ENCODE measurements at places on chromosomes 2 and 18. TPM values are rescaled to one million over a fixed set of nuclear protein-coding genes. Genes with fewer than 3 reads are reported as not detected.

DNA sequence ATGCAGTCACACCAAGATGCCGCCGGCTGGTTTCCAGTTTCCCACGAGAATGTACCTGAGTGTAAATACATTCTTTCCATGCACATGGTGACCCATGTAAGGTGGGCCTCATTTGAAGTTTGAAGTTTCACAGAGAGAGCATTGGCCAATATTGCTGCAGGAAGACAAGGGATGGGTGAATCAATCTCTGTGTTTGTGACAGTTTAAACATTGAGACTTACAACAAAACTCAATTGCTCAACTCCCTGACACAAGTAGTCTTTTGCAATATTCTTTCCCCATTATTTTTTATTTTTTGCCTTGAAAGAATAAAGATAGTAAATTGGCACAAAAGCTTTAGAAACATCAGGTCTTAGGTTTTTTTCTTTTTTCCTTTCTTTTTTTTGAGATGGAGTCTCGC, 5.1 kb downstream of the SERPINB2 start:
- no peak for ATAC-seq

CHST9 gene
- total RNA-seq: 7.2 TPM

GRCh38 chr2:96685577-96686459, 43.3 kb downstream of the FER1L5 start:
- ATAC-seq: peak; percentile 11

- ATAC-seq: no peak
These were observed 41.7 kb upstream of the RND3 start for GRCh38 chr2:150528861-150529801.

DNA sequence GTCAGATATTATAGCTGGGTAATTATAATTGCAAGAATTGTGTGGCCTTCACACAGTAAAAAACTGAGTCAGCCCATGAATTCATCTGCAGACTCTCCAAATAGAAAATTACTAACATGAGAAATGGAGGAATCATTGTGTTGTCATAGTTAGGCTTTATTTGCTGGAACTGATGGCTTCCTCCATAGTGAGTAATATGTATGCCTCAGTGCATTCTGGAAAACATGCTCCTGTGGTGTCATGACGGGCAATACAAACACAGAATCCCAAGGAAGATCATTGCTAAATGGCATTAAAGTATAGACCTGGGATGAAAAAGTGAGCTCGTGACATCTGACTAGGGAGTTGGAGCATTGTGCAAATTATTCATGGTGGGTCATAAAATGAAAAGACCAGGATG, 23.6 kb upstream of the NMS start:
- no peak for ATAC-seq

- no peak for ATAC-seq
These were observed 4.6 kb downstream of the MLPH start for GRCh38 chr2:237491515-237492118.

HOXD10 gene
- 0.67 TPM for total RNA-seq

GRCh38 chr2:113173542-113174375, at the start of gene PSD4:
Gene PSD4, plus strand, starts transcription at chr2:113173971. Its CDS starts 8,486 bp downstream, at chr2:113182457.
- peak; percentile 56 for ATAC-seq

DNA sequence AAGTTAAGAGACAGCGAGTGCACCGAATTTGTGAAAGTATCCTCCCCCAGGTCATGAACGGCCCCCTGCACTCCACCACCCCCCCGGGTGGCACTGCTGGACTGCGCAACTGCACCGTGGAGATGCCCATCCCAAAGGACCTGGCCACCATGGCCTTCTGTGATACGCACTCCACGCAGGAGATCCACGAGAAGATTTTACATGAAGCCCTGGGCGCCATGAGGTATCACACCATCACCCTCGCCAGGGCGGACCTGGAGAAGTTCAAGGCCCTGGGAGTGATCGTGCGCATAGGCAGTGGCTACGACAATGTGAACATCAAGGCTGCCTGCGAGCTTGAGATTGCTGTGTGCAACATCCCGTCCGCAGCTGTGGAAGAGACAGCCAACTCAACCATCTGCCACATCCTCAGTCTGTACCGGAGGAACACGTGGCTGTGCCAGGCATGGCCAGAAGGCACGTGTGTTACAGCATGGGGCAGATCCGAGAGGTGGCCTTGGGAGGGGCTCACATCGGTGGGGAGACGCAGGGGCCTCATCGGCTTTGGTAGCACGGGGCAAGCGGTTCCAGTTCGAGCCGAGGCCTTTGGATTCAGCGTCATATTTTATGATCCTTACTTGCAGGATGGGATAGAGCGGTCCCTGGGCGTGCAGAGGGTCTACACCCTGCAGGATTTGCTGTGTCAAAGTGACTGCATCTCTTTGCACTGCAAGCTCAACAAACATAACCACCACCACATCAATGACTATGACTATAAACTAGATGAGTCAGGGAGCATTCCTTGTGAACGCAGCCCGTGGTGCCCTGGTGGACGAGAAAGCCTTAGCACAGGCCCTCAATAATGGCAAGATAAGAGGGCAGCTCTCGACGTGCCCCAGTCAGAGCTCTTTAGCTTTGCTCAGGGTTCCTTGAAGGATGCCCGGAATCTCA, 290.8 kb upstream of the MC4R start:
- ATAC-seq: no peak

- no peak for ATAC-seq
These were observed 115.1 kb upstream of the COPS8 start for GRCh38 chr2:236970656-236971010.

PSTPIP2 gene
- total RNA-seq: 7.9 TPM

NAT8 gene
- total RNA-seq: not detected

SERPINB13 gene
- 0.13 TPM for total RNA-seq

DNA sequence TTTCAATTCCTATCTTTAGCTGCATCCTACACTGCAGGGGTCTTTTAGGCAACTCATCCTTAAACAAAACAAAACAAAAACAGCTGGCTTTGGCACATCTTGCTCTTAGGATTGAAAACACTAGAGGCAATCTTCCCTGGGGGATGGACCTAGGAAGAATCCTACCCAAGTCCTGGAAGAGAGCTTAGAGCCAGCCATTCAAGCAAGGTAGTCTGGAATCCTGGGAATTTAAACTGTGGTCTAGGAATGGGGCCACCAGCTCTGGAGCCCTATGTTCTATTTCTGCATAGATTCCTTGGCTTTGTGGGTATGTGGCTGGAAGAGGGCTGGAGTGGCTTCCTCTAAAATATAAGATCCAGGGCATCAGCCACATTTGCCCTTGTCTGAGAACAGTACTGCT, 27.7 kb downstream of the MYL1 start:
- no peak for ATAC-seq

DNA sequence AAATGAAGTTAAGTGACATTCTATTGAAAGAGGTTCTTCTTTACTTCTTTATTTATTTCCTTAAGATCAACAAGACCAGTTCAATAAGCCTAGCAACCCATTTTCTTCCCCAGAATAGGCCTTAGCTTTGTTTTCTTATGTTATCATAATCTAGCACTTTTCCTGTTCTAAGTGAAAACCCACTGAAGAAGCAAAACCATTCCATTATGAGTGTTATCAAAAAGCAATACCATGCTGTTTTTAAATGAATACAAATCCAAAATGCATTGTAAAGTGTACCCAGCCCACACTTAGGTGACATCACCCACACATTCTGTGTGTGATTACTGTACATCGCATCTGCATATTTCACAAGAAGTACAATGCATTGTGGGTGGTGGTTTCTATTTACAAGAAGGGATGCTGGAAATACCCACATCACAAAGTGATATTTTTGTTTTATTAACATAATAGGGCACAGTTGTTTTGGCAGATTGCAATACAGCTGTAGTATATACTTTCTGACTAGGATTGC, 679.5 kb downstream of the KCNJ3 start:
- no peak for ATAC-seq

DNA sequence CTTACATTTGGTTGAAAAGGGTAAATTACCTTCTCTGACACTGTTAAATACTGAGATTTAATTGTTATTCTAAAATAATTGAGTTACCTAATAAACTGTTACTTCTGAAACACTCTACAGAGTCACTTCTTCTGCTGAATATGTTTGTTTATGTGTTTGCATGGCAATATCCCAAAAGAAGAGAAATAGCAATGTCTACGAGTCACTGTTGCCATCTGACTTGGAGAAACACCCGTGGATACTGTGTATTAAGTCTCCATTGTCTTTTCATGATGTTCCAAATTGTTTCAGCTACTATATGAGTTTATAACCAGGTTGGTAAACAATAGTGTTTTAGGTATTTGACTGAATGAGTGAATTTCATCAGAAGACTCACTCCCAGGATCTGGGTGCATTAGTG, 754.2 kb upstream of the ID2 start:
- ATAC-seq: no peak

DNA sequence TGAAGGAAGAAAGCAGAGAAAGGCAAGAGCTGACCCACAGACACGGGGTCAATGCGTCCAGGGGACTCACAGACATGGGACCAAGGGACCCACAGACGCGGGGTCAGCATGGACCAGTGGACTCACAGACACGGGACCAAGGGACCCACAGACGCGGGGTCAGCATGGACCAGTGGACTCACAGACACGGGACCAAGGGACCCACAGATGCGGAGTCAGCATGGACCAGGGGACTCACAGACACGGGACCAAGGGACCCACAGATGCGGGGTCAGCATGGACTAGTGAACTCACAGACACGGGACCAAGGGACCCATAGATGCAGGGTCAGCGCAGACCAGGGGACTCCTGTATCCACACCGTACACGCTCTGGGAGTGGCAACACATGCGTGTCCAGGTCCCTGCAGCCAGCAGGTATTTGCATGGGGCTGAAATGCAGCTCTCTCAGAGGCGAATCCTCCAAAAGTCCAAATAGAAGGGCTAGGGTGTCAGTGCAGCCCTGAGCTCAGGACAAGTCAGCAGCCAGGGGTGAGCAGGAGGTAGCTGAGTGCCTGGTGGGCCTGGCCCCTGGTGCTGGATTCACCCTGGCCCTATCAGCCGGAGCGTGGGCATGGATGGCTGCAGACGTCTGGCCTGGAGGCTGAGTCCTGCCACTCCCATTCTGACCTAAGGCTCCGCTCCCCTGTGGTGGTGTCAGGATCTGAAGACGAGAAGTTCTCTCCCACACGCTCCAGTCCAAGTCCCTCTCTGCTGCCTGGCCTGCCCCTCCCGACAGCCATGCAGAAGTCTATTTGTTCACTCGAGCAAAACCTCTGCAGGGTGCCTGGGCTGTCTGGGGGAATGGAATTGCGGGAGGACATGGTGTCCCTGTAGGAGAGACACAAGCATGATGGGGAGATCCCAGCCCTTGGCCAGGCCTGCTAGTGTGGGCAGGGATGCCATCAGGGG, 28.5 kb downstream of the TMEM18 start:
- no peak for ATAC-seq

GRCh38 chr2:239607517-239608191, 206.8 kb upstream of the HDAC4 start:
- no peak for ATAC-seq

- no peak for ATAC-seq
These were observed 21.8 kb upstream of the CXCR1 start for GRCh38 chr2:218188528-218188927.

- no peak for ATAC-seq
These were observed 127.4 kb upstream of the CYP26B1 start for GRCh38 chr2:72275084-72275483.

DNA sequence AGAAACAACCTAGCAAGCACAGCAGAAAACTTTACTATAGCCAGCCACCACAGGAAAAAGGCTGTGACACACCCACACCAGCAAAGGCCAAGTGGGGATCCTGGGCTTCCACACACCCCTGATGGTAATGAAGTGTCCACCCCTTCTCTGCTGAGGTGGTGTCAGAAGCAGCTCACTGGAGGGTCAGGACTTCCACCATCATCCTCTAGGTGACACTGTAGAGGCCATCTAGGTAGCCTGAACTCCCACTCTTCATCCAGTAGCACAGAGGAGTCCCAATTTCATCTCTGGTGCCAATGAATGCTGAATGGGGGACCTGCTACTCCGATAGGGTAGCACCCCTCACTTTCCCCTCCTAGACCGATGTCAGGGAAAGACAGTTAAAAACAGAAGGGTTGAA, 1544.4 kb downstream of the LRP1B start:
- ATAC-seq: no peak

DNA sequence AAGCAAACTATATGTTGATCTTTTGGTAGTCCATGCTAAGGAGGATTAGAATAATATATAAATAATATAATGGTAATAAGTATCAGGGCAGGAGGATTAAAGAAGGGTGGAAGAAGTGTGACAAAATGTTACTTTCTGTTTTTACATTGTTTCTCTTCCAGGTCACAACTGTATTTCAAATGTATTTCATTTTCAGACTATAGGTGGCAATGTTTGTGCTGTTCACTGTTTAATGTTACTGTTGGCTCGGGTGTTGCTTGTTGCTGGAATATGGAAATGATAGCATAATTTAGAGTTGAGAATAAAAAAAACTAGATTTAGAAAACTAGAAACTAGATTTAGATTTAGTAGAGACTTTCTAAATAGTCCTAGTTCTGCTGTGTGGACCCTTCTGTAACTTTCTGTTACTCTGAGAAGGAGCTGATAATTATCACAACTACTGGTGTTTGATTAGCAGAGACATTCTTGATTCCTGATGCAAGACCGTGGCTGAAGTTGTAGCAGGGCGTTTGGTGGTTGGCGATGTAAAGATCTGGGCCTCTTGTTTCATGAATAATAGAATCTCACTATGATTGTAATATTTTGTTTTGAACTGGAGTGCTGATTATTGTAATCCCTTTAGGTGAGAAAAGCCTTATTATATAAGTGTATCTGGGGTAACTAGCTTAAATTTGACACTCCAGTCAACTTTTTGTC, 7.9 kb downstream of the NEDD4L start:
- no peak for ATAC-seq
